ENCODE measurements at places on chromosomes 3 and 15. TPM values are rescaled to one million over a fixed set of nuclear protein-coding genes. Genes with fewer than 3 reads are reported as not detected.

- no peaks in the 10 kb centered on the region for H3K4me1 ChIP-seq
- H3K27me3 ChIP-seq: no peaks in the 10 kb centered on the region
- no peaks in the 10 kb centered on the region for H3K36me3 ChIP-seq
- H3K4me3 ChIP-seq: no peak overlapping the region
- DNase-seq: no peak
- no peak overlapping the region for H3K27ac ChIP-seq
These were observed 29.7 kb upstream of the NSMCE3 start for GRCh38 chr15:29299331-29299730.

DNA sequence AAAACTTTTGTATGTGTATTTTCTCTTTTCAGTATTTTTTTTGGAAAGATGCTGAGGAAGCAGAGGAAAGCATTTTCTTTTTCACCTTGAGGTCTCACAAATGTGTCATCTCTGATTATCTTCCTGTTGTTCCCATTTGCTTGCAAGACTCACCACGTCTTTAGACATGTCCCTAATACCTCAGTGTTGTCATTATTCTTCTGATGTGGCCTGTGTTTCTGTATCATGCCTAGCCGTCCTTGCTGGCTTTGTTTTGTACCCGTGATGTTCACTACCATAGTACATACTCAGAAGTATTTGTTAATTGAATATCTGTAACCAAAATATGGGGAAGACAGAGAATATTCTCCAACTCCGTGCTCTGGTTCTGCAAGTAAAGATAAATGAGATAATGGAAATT, 5.0 kb upstream of the P2RY14 start:
- no peaks in the 10 kb centered on the region for H3K4me1 ChIP-seq
- no peaks in the 10 kb centered on the region for H3K36me3 ChIP-seq
- H3K27ac ChIP-seq: no peak overlapping the region
- no peak overlapping the region for H3K4me3 ChIP-seq
- H3K27me3 ChIP-seq: no peaks in the 10 kb centered on the region

DNA sequence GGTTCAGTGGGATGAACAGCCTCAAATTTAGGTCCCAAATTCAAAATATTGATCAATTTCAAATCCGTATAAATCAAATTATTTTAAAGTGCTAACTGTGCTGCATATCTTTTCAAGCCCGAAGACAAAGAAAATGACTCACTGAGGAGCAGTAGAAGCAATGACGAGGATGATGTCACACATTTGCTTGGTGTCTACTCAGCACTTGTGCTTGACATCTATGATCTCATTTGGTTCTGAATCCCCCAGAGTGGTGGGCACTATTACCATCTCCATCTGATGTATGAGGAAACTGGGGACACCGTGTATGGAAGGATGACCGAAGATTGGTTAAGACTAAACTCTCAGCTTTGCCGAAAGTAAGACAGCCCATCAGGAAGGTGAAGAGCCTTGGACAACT, 136.5 kb upstream of the CHRNA7 start:
- no peaks in the 10 kb centered on the region for H3K4me1 ChIP-seq
- no peak for DNase-seq
- H3K27me3 ChIP-seq: no peaks in the 10 kb centered on the region
- no peak overlapping the region for H3K27ac ChIP-seq
- no peaks in the 10 kb centered on the region for H3K36me3 ChIP-seq

GRCh38 chr15:41259546-41260189, 28.6 kb downstream of the CHP1 start:
- no peak overlapping the region for H3K27ac ChIP-seq
- H3K36me3 ChIP-seq: peaks cover 2% of the 10 kb centered on the region
- H3K4me3 ChIP-seq: no peak overlapping the region

GRCh38 chr15:83378921-83379578, 68.1 kb upstream of the SH3GL3 start:
- H3K36me3 ChIP-seq: no peaks in the 10 kb centered on the region
- no peak for DNase-seq
- H3K27me3 ChIP-seq: peaks cover 2% of the 10 kb centered on the region
- no peak overlapping the region for H3K4me3 ChIP-seq
- H3K27ac ChIP-seq: no peak overlapping the region

DNA sequence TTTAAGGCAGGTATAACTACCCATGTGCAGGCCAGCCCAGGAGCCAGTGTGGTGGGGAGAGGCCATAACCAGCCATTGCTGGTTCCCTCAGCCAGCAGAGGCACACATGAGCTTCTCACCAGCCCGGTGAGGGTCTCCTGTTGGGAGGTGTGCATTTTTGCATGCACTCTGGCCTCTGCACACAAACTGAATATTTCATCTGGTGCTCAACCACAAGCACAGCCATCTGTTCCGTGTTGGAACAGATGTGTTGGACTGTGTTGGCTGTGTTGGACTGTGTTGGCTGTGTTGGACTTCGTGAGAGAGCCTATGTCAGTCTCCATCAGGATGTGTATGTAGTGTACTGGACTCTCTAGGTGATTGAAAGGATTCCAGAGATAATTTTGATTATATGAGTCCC, 67.2 kb downstream of the RPL39L start:
- no peak overlapping the region for H3K27ac ChIP-seq
- no peaks in the 10 kb centered on the region for H3K27me3 ChIP-seq
- no peaks in the 10 kb centered on the region for H3K4me1 ChIP-seq
- DNase-seq: no peak
- H3K4me3 ChIP-seq: no peak overlapping the region
- no peaks in the 10 kb centered on the region for H3K36me3 ChIP-seq

DNA sequence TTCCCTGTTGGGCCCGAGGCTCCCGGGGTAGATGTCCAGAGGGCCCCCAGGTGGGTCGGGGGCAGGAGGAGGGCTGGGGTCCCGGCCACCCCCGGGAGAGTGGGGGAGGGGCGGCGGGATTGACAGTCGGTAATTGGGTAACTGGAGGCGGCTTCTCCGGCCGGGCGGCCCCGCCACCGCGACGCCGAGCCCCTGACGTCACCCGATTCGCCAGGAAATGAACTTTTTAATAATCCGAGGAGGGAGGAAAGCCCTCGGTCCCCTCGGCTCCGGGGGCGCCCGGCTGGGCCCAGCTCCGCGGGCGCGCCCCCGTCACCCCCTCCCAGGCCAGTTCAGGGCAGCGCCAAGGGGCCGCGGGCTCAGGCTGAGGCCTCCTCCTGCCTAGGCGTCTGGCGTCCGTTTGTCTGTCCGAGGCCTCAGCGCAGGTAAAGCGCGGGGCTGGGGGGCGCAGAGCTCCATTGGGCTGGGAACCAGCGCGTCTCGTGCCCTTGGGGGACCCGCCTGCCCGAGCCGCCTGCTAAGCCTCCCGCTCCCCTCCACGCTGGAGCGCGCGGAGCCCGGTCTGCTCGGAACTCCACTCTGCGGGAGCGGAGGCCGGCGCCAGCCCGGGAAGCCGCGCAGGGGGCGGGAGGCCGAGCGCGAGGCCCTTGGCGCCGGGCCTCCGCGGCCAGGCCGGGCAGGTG, 3.9 kb downstream of the GATA2 start:
- no peaks in the 10 kb centered on the region for H3K27me3 ChIP-seq
- peaks cover 34% of the 10 kb centered on the region for H3K4me1 ChIP-seq
- no peak for DNase-seq
- H3K36me3 ChIP-seq: peaks cover 3% of the 10 kb centered on the region
- peak overlapping the region; percentile 90 for H3K4me3 ChIP-seq

- H3K27me3 ChIP-seq: no peaks in the 10 kb centered on the region
- no peak overlapping the region for H3K4me3 ChIP-seq
- no peak overlapping the region for H3K27ac ChIP-seq
- H3K36me3 ChIP-seq: no peaks in the 10 kb centered on the region
- no peaks in the 10 kb centered on the region for H3K4me1 ChIP-seq
These were observed 234.8 kb downstream of the CADM2 start for GRCh38 chr3:85193565-85193964.

GRCh38 chr15:66163553-66163952, 90.0 kb downstream of the MEGF11 start:
- H3K4me3 ChIP-seq: no peak overlapping the region
- no peak overlapping the region for H3K27ac ChIP-seq
- DNase-seq: no peak
- no peaks in the 10 kb centered on the region for H3K27me3 ChIP-seq

- no peak overlapping the region for H3K4me3 ChIP-seq
- DNase-seq: no peak
- H3K36me3 ChIP-seq: no peaks in the 10 kb centered on the region
- H3K27me3 ChIP-seq: no peaks in the 10 kb centered on the region
These were observed 68.7 kb upstream of the AGTR1 start for GRCh38 chr3:148629006-148629405.

DNA sequence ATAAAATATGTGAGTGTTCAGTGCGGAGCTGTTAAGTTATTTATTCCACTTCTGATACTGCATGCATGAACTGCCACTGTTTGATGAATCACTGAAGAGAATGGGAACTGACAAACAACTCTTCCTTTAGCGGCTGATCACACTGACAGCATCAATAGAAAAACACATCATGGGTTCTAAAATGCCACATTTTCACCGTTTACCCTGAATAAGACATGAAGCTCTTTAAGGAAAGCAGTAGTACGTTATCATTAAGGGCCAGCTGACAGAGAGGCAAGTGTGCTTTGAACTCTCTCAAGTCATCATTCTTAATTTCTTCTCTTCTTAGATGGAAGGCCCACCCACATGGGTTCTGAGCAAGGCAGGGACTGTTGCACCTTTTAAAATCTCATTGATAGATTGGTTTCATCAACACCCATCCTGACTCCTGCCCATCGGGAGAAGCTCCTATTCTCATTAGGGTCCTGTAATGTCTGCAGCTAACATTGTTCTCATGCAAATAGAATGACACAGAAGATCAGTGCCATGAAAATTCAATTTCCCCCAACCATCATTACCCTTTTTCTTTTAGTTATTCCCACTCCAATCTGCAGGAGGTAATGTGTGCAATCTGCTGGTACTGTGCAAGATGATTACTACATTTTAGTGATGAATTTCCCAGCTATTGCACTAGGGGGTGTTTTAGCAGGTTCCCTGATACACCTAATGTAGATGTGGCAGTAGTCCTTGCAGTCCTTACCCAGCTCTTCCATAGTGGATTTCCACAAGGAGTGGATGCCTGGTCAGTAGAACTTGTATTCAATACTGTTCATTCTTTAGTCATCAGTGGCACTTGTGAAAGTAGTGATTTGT, 119.1 kb downstream of the ROBO2 start:
- no peak for DNase-seq
- no peak overlapping the region for H3K4me3 ChIP-seq
- H3K4me1 ChIP-seq: no peaks in the 10 kb centered on the region

DNA sequence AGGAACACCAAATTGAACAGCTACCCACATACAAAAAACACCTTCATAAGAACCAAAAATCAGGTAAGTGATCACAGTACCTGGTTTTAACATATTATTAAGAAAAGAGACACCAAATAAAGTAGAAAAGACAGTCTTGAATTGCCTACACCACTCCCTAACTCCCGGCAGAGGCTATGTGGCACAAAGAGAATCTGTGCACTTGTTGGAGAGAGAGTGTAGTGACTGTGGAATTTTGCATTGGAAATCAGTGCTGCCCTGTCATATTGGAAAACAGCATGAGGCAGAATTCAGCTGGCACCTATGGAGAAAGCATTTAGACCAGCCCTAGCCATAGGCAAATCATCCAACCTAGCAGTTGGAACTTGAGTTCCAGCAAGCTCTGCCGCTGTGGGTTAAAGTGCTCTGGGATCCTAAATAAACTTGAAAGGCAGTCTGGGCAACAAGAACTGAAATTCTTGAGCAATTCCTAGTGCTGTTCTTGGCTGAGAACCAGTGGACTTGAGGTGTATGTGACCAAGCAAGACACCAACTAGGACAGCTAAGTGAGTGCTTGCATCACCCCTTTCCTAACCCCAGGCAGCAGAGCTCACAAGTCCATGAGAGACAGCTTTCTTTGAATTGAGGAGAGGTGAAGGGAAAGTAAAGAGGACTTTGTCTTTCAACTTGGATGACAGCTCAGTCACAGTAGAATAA, 969.6 kb upstream of the ALCAM start:
- no peaks in the 10 kb centered on the region for H3K27me3 ChIP-seq
- H3K4me3 ChIP-seq: no peak overlapping the region
- H3K27ac ChIP-seq: no peak overlapping the region
- no peaks in the 10 kb centered on the region for H3K36me3 ChIP-seq
- no peaks in the 10 kb centered on the region for H3K4me1 ChIP-seq

- no peak overlapping the region for H3K4me3 ChIP-seq
- H3K27me3 ChIP-seq: no peaks in the 10 kb centered on the region
- no peaks in the 10 kb centered on the region for H3K4me1 ChIP-seq
- no peak overlapping the region for H3K27ac ChIP-seq
- H3K36me3 ChIP-seq: peaks cover 2% of the 10 kb centered on the region
These were observed 35.5 kb downstream of the FAH start for GRCh38 chr15:80188251-80188650.

DNA sequence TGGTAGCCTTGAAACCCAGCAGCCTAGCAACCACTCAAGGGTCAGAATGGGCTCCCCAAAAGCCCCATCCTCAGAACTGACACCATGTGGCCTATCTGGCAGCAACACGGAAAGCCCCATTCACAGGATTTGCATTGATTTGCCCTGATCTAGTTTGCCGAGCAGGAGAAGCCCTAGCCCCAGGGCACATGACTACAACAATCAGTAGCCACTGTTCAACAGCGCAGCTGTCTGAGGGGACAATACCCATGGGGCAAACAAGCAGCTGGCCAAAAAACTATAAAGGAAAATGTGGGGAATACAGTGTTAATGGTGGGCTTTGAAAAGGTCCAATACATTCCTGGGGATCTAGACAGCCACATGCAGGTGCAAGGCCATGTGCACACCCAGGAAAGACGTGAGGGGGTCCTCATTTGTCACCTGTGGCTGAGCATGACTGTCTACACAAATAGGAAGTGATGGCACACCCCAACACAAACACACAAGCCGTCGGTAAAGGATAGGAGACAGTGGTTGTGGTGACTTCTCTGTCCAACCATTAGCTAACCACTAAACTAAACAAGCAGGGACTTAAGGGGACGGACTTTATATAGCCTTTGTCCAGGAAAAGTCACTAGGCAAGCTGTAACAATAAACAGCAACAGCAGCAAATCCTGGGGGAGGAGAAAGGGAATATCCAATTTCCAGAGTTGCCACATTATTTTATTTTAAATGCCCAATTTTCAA, 113.7 kb downstream of the LRIG1 start:
- no peaks in the 10 kb centered on the region for H3K4me1 ChIP-seq
- H3K27me3 ChIP-seq: no peaks in the 10 kb centered on the region
- DNase-seq: no peak
- no peak overlapping the region for H3K4me3 ChIP-seq

GRCh38 chr3:14457999-14458398, 55.6 kb downstream of the SLC6A6 start:
- H3K4me3 ChIP-seq: no peak overlapping the region
- H3K27me3 ChIP-seq: no peaks in the 10 kb centered on the region

DNA sequence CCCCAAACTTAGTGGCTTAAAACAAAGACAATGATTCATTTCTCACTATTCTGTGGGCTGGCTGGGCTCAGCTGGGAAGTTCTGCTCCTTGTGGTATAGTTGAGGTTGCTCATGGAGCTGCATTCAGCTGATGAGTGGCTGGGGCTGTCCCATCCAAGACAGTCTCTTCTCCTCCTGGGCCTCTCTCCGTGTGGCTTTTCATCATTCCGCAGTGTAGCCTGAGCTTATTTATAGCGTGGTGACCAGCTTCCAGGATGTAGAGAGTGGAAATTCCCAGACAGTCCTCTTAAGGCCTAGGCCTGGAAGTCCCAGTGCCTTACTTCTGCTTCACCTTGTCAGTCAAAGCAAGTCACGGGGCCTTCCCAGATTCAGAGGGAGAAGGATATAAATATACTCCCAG, 136.7 kb upstream of the DAZL start:
- no peak overlapping the region for H3K4me3 ChIP-seq
- DNase-seq: no peak
- no peak overlapping the region for H3K27ac ChIP-seq
- no peaks in the 10 kb centered on the region for H3K36me3 ChIP-seq

TAGLN3 gene
- not detected for total RNA-seq

FAM81A gene
- 7.3 TPM for total RNA-seq

RHCG gene
- total RNA-seq: 3.0 TPM

STXBP5L gene
- 0.05 TPM for total RNA-seq

CAMK2N2 gene
- total RNA-seq: 5.7 TPM

BLOC1S6 gene
- total RNA-seq: 52.0 TPM

SCAMP5 gene
- 11.2 TPM for total RNA-seq

TTLL13 gene
- total RNA-seq: 0.39 TPM

CPA3 gene
- not detected for total RNA-seq

GRAMD1C gene
- 3.9 TPM for total RNA-seq
